ENCODE measurements at places on chromosomes 3 and 15. TPM values are rescaled to one million over a fixed set of nuclear protein-coding genes. Genes with fewer than 3 reads are reported as not detected.

Gene RGMA
- total RNA-seq, result not detected

Gene TJP1
- 40.4 TPM for total RNA-seq

Gene TMIE
- total RNA-seq, result 0.17 TPM

Gene ADGRG7
- 2.1 TPM for total RNA-seq

All from liver (tissue), 10 donors.